ENCODE measurements at places on chromosomes 1 and 21. TPM values are rescaled to one million over a fixed set of nuclear protein-coding genes. Genes with fewer than 3 reads are reported as not detected.

The OR2G6 gene
- not detected for total RNA-seq

The DONSON gene
- 35.4 TPM for total RNA-seq

The TNFRSF14 gene
- total RNA-seq = 173 TPM

The RORC gene
- 25.8 TPM for total RNA-seq

The OR2T11 gene
- total RNA-seq = not detected

DNA sequence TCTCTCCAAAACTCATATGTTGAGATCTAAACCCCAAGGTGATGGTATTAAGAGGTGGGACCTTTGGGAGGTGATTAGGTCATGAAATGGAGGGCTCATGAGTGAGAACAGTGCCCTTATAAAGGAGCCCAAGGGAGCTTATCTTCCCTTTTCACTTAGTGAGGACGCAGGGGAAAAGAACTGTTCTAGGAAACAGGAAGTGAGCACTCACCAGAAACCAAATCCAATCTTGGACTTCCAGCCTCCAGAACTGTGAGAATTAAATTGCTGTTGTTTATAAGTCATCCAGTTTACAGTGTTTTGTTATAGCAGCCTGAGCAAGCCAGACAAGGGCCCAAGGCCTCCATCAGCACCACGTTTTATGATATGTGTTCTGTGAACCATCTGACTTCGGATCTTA lies 60.3 kb upstream of the LRRC8D start:
- peaks cover 85% of the 10 kb centered on the region for H3K4me1 ChIP-seq
- no peak for DNase-seq
- H3K36me3 ChIP-seq = peaks cover 12% of the 10 kb centered on the region
- H3K27me3 ChIP-seq = no peaks in the 10 kb centered on the region
- H3K4me3 ChIP-seq = no peak overlapping the region

DNA sequence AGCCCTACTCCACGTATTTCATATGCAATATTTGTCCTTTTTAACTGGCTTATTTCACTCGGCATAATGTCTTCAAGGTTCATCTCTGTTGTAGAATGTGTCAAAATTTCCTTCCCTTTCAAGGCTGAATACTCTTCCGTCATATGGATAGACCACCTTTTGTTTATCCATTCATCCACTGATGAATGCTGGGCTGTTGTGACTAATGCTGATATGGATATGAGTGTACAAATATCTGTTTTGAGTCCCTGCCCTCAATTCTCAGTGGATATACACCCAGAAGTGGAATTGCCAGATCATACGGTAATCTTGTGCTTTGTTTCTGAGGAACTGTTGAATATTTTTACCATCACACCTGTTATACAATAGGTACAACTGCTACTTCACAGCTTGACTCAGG lies 155.2 kb upstream of the IRF2BP2 start:
- no peaks in the 10 kb centered on the region for H3K27me3 ChIP-seq
- no peaks in the 10 kb centered on the region for H3K36me3 ChIP-seq
- no peak overlapping the region for H3K4me3 ChIP-seq
- no peak for DNase-seq
- H3K4me1 ChIP-seq = peaks cover 28% of the 10 kb centered on the region
- H3K27ac ChIP-seq = no peak overlapping the region

GRCh38 chr1:168482106-168482505 lies 61.7 kb downstream of the XCL2 start:
- H3K36me3 ChIP-seq = peaks cover 21% of the 10 kb centered on the region
- peaks cover 46% of the 10 kb centered on the region for H3K4me1 ChIP-seq
- H3K27me3 ChIP-seq = no peaks in the 10 kb centered on the region
- no peak overlapping the region for H3K4me3 ChIP-seq

DNA sequence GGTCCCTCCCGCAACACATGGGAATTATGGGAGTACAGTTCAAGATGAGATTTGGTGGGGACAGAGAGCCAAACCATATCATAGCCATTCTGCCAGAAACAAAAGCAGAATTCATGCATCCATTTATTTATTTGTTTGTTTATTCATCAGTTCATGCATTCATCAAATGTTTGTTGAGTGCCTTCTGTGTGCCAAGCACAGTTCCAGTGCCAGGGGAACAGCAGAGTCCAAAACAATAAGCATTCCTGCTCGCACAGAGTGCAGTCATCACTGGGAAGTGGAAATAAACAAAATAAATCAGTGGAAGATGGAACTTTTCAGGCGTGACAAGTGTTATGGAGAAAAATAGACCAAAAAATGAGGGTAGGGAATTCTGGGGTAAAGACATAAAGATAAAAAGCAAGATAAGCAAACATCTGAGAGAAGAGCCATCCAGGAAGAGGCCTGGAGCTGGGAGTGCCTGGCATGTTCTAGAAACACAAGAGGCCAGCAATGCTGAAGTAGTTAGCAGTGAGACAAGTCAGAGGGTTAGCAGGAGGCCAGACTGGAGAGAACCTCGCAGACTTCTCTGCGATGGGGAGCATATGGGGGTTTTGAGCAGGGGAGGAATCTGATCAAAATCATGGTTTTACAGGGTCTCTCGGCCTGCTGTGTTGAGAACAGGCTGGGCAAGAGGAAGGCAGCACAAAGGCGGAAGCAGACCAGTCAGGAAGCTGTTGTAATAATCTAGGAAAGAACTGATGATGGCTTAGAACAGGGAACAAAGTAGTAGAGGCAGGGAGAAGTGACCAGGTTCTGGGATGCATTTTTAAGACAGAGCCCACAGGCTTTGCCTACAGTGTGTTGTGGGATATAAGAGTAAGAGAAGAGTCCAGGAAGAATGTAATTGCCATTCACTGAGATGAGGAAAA lies 113.2 kb downstream of the GLUL start:
- no peak overlapping the region for H3K4me3 ChIP-seq
- no peaks in the 10 kb centered on the region for H3K4me1 ChIP-seq
- no peak for DNase-seq
- H3K36me3 ChIP-seq = no peaks in the 10 kb centered on the region
- H3K27me3 ChIP-seq = peaks cover 3% of the 10 kb centered on the region

DNA sequence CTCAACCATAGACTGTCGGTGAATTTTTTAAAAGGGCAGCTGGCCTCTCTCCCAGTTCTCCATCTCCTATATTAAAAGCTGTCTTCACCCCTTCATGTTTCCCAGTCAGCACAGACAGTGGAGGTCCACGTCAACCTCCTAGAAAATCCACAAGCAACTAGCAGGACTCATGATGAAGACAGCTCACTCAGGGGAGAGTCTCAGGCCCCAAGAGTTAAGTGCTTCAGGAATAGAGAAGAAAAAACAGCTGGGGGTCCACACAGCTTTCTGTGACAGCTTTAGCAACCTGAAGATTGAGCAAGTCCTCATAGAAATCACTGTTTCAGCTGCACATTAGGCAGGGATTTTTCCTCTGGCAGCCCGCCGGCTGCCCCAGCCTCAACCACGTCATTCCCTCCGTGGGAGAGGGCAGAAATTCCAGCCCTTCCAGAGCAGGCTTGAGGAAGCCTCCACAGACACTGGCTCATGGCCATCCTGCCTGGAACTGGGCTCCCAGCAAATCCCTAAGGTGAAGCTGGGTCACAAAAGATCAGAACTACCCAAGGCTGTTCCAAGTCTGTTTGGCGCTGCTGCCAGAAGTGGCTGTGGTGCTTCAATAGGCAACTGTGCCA lies 15.2 kb downstream of the GPR161 start:
- no peak overlapping the region for H3K27ac ChIP-seq
- H3K4me1 ChIP-seq = no peaks in the 10 kb centered on the region
- H3K4me3 ChIP-seq = no peak overlapping the region
- DNase-seq = no peak
- peaks cover 27% of the 10 kb centered on the region for H3K27me3 ChIP-seq

Data from activated CD4-positive, alpha-beta memory T cell treated with anti-CD3 and anti-CD28 coated beads, Interleukin-2, amount 10 ng/mL, durations not matched to agents 7 days and 5 days (primary cell).